ENCODE measurements at places on chromosomes 3 and 15.

GRCh38 chr3:169342652-169343505 lies 320.6 kb downstream of the MECOM start:
- DNase-seq = no peak

DNA sequence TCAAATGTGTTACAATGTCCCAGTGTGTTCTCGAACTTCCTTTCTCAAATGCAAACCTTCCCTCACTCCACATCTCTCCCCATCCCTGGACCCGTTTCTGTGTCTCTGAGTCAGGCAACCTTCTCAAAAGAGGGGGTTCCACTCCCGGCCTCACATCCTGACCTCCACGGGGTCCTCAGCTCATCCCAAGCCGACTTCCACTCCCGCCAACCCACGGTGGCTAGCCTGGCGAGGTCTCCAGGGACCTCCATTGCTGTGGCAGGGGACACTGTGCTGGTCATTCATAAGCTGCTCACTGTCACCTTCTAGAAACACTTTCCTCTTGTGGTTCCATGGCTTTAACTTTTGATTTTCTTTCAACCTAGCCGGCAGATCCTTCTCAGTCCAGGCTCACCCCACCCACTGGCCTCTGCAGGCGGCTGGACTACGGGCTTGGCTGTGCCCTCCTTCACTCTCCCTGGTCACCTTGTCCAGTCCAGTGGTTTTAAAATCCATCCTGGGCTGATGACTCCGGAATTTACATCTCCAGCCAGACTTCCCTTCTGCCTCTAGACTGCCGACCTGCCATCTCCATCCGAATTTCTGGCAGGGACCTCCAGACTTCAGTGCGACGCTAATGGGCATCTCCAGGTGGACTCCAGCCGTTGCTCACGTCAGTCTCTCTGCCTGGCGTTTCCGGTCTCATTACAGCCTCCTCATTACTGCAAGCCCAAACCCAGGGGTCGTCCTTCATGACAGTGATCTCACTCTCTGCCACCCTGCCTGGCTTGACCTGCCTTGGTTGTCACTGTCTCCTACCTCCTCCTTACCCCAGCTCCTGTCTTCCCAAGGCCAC lies 20.0 kb downstream of the ABTB1 start:
- DNase-seq = no peak

DNA sequence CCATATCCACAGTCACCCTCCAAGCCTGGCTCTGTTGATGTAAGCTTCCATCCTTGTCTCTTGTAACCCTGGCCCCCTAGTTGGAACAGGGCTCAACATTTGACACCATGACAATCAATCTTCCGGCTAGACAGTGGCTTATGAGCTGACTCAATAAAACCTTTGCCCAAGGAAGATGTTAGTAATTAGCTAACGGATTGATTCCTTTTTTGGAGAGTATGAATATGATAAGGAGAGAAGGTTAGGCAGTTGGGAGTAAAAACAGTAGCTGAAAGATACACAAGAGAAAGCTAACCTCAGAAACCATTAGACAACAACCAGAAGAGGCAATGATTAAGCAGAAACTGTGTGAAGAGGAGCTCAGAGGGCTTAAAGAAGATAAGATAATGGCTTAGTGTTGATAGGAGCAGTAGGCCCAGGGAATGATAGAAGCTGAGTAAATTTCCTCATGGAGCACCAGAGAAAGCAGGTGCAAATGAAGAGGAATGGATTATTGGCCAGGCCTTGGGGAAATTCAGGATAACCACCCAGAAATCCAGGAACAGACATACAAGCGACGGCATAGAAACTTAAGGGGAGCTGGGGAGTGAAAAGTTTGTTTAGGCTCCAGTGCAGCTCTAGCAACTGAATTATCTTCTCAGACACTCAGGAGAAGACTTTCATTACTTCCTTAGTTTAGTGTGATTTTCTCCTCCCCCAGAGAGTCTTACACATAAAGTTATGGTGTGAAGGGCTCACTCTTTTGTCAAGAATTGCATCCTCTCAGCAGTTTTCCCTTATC lies 7.8 kb upstream of the RFX7 start:
- no peak for DNase-seq

- DNase-seq = no peak
These were observed 145.6 kb upstream of the SLC2A2 start for GRCh38 chr3:171172070-171172469.

DNA sequence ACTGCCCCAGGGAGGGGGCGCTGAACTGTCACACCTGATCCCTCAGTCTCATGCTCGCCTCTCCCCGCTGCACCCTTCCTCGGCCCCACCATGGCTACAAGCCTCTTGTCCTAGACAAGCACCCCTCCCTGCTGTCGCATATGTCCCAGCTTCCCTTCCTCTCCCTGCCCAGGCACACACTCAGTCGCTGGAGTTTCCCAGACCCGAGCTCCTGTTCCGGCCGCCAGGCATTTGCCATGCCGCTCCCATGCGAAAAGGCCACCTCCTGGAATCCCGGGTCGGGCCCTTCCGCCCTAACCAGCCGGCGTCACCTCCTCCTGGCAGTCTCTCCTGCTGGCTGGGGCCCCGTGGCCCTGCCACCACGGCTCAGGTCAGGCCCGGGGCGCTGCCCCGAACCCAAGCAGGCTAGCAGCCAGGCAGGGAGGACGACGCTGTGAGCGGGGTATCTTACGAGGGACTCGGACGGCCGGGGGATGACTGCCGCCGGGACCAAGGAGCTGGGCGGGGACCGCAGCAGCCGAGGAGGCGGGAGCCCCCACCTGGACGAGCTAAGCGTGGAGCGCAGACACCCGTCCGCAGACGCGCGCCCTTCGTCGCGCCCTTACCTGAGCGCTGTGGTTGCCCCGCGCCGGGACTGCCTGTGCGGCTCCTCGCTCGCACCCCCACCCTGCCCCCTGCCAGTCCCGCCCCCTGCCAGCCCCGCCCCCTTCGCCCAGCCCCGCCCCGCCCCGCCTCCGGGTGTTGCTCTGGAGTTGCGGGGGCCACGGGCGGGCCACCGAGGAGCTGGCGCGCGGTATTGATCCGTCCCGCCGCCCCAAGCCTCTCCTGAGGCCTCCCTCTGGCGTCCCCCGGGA lies at the start of gene ALS2CL:
Gene ALS2CL, minus strand, starts transcription at position 642 of the 854 bp plus-strand sequence. CDS start 4,239 bp downstream, outside the sequence.
- peak; percentile 6 for DNase-seq

- DNase-seq = peak; percentile 66
These were observed 953.4 kb downstream of the ZPLD1 start for GRCh38 chr3:103388214-103388613.

Data from fibroblast of lung (primary cell).